Astrocyte (in vitro differentiated cells and primary cell): ENCODE measurements at places on chromosomes 2 and 18.

DNA sequence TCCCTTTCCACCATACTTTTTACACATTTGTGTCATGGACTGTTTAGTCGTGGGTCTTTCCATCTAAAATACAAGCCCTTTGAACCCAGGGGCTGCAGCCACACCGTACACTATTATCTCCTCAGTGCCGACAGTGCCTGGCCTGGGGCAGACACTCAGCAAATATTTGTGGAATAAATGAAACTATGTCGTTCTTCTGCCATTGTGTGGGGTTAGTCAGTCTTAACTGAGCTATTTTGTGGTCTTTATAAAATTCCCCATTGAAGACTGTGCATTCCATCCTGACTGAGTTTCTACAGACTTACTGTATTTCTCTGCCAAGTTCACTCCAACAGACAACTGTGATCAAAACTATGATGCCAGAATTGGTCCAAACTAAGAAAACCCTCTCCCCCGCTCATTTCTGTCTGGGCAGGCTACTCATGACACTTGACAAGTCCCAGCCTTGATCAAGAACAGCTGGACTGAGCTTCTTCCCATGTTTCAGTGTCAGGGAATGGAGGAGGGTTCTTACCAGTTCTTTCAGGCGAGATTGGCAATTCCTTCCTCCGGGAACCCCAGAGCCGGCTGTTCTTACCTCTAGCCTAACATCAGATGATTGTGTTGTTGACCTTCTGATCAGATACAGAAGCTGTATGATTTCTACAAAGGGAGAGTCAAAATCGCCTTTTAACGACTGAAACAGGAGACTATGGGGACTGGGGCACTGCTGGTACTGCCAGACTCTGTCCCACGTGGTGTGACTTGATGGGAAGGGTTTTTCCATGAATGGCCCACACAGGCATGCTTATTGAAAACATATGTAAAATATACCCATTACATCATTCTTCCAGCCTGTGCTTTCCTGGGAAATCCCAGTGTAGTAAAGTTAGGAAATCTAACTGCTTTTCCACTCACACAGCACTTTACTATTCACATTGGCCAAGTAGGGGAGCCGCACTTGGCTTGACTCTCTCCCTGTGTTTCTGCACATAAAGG lies 77.4 kb upstream of the NPAS2 start:
- DNase-seq, result peak; percentile 99

DNA sequence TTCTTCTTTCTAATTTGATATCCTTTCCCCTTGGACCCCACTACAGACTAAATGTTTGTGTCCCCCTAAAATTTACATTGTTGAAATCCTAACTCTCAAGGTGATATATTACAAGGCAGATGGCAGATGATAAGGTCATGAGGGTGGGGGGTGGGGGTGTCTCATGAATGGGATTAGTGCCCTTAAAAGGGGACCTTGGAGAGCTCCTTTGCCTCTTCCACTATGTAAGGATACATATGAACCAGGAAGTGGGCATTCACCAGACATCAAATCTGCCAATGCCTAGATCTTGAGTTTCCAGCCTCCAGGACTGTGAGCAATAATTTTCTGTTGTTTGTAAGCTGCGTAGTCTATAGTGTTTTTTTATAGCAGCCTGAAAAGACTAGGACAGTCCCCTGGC lies 89.1 kb downstream of the PLA2R1 start:
- no peak for DNase-seq

DNA sequence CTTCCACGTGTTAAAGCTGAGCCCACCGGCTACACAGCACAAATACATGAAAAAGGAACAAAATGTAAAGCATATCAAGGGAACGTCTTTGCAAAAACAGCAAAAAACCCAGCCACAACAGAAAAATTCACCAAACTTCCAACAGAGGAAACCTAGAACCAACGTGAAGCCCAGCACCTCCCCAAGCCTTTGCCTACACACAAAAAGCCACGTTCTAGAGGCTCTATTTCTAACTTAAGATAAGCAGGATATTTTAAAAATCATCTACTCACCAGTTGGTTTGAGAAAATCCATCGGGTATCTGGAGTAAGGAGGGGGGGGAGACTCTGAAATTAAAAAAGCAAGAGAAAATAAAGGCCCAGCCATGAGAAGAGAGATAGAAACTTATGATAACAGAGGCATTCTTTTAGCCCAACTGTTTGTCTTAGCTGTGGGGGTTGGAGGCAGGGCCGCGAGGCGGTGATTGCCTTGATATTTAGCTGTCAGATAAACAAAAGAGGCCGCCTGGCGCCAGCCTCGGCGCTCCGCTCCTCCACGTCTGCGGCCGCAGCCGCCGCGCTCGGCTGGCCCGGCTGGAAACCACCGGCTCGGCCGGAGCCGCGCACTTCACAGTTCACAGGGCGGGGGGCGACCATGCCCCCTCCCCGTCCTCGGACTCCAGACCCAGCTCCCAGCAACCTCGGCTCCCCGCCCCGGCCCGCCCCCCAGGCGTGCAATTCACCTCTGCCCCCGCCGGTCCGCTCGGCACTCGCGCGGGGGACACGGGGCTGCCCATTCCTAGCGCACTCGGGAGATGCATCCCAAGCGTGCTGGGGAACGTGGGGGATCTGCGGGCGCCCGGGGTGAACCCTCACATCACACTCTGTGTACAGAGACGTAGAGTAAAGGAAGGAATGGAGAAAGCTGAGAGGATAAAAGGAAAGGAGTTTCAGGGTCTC lies 2.4 kb downstream of the SMAD7 start:
- DNase-seq, result peak; percentile 73

DNA sequence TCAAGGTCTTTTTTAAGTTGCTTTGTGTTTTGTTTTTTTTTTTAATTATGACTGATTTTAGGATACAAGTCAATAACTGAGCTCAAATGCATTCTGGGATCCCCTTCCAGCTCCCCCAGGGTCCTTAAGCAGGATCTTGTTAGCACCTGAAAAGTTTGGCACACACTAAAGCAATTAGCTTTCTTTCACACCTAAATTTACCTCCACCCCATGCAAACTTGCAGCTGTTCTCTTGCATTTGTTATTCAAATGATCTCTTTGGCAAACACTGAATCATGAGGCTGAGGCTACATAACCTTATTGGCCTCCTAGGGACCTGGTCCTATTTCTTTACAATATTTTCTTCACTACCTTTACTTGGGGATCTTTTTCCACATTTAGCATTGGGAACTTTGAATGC lies 2026.1 kb upstream of the CELF4 start:
- DNase-seq, result no peak

- DNase-seq, result no peak
Observed at GRCh38 chr2:134338208-134338607, 84.3 kb downstream of the MGAT5 start.

DNA sequence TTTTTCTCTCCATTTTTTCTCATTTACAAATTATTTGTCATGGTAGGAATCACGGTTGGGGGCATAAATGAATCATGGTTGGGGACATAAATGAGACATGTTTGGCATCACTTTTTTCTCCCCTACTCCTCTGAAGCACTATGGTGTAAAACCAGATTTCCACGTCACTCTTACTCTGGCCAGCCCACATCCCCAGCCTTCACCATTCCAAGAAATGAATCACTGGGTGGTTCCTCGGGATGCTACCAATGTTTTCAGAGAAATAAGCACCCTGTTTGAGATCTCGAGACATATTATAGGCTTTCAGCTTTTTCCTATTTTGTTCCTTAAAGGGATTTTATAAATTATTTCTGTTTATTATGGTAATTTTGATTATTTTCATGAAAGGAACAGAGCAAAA lies 155.0 kb upstream of the SLC8A1 start:
- peak; percentile 9 for DNase-seq

- no peak for DNase-seq
Observed at GRCh38 chr18:8856769-8857393, 151.5 kb downstream of the MTCL1 start.

- no peak for DNase-seq
Observed at GRCh38 chr2:175074478-175074877, 69.3 kb upstream of the CHN1 start.

- DNase-seq, result no peak
Observed at GRCh38 chr2:164793529-164793928, 48.1 kb downstream of the COBLL1 start.

DNA sequence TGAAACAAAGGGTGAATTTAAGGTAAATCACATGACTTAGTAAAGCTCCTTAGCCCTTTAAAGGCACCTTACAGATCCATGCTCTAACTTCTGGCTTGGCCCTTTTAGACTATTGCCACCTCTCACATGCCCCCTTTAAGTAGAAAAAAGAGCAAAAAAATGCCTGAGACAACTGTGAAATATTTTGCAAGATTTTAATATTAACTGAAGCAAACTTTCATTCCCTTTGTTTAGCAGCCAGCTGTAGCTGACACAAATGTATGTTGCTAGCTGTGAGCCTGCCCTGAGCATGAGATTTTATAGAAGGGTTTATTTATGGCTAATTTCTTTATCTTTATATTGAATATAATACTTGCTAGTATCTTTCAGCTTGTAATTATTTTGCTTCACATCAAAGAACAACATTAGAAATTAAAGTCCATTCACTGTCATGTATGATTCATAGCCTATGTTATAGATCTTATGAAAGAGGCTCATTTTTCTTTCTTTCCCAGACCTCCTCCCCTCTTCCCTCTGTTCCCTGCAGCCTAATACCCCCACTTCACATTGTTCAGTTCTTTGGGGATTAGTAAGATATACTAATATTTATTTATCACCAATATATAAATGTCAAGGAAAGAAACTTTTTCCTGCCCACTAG lies 637.2 kb upstream of the ZEB2 start:
- DNase-seq, result no peak

DNA sequence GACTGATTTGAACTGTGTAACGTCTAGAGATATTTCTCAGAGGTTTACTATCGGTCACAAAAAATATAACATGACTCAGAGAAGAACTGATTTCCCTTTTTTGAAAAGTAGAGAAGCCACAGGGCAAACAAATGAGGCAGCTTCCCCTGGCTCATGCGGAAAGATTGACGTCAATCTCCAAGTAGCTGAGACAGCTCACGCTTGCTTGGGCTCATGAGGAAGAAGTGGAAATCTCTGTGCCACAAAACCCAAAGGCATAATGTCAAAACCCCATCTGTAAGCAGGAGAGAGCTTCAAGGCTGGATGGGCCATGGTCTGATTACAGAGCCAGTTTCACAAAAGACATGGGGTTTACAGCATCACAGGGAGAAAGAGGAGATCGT lies 188.1 kb downstream of the ARL4C start:
- peak; percentile 89 for DNase-seq

GRCh38 chr18:51998066-51998465 lies 341.9 kb upstream of the DCC start:
- no peak for DNase-seq

GRCh38 chr2:156553714-156554442 lies 117.7 kb downstream of the GPD2 start:
- no peak for DNase-seq

GRCh38 chr2:12501469-12502158 lies 215.1 kb upstream of the TRIB2 start:
- no peak for DNase-seq

DNA sequence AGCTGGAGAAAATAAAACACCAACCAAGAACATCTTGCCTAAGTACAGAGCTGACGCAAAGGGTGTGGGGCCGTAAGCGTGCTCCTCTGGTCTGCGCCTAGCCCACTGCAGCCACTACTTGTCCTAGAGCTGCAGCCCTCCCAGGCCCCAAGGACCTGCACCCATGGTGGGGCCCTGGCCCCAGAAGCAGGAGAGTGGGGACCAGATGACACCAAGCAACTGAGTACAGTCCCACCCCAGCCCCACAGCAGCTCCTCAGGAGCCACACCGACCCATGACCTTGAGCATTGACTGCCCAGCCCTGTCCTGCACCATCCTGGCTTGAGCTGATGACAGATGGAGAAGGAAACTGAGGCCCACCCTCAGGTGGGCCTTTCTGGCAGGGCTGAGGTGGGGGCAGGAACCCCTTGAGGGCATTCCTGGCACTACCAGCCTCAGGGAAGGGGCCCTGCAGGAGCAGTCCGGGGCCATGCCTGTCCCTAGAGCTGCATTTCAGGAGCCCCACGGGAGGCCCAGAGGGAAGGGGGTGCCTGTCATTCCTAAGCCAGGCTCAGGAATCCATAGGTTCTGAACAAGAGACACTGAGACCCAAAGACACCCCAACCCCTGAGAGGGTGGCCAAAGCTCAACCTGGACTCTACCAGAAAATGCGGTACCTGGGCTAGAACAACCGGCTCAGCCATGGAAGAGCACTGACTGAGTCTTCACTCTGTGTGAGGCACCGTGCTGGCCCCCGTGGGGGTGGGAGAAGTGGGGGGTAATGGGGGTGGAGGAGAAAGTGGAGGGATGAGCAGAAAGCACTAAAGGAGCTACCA lies 4.9 kb downstream of the KIF1A start:
- DNase-seq, result no peak

GRCh38 chr2:136019306-136019705 lies 33.9 kb upstream of the DARS1 start:
- no peak for DNase-seq

DNA sequence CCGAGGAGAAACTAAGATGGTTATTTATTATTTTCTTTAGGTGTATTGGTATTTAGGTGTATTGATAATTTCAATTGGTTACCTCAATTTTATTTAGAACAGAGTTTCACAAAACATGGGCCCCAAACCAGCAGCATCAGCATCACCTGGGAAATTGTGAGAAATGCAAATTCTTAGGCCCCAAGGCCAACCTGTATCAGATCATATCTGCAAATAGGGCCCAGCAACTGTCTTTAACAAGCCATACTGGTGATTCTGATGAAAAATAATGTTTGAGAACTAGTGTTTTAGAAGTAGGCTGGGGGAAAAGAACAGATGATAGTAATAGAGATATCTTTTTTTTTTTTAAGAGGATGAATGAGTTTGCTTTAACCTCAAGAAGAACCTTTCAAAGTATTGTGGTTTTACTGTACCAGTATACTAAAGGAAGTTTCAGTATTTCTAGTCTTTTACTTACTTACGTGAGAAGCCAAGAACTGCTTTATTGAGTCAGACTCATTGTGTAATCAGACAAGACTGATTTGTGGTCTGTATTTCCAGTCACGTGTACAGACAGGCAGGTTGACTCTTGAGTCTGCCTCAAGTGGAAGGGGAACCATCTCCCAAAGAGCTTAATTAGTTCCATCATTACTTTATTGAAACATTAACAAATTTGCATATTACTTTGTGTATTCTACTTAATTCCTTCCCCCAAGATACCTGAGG lies 60.4 kb upstream of the GAREM1 start:
- peak; percentile 80 for DNase-seq

- no peak for DNase-seq
Observed at GRCh38 chr18:76345901-76346300, 149.1 kb downstream of the ZNF516 start.

- DNase-seq, result peak; percentile 7
Observed at GRCh38 chr2:71223767-71224333, 3.1 kb downstream of the PAIP2B start.

- DNase-seq, result peak; percentile 93
Observed at GRCh38 chr2:62149708-62150107, 46.2 kb upstream of the B3GNT2 start.

- DNase-seq, result no peak
Observed at GRCh38 chr2:56185101-56185581, 1.4 kb downstream of the CCDC85A start.

- DNase-seq, result no peak
Observed at GRCh38 chr2:4967206-4967605, 725.0 kb upstream of the SOX11 start.

GRCh38 chr2:28752631-28753376 lies 1.2 kb downstream of the PPP1CB start:
- no peak for DNase-seq
